ENCODE measurements at places on chromosomes 12 and 14.

DNA sequence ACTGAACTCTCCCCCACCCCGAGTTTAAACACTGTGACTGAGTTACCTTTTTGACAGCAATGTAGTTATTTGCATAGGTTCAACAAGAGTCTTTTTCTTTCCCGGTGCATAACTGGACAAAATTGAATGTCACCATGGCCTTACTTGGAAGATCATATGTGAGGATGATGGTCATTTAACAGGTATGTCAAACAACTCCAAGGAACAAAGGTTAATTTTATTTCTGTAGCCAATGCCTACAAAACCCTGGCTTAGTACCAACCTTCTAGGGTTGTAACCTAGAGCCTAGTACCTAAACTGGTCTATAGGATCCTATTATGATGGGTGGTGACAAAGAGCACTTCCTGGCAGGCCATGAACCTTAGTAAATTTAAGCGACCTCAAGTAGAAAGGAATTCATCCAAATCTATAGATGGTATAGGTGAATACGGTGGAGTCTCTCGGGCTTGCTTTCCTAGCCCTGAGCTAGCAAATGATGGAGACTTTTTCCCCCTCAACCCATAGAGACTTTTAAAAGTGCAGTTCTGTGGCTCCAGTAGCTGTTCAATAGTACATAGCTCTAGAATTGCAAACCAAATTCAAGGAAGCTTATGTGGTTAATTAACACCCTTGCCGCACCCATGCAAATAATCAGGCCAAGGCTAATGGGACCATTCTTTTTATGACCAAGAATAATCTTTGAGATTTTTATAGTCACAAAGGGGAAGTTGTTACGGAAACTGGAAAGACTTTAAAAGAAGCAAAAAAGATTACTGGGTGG is 89.0 kb downstream of the SLC38A1 start:
- no peak for DNase-seq

GRCh38 chr12:62434494-62435302 is 31.9 kb upstream of the MON2 start:
- DNase-seq = no peak

GRCh38 chr12:80625051-80625450 is 82.4 kb upstream of the MYF6 start:
- no peak for DNase-seq

GRCh38 chr14:68705741-68706283 is 87.1 kb downstream of the ZFP36L1 start:
- no peak for DNase-seq

DNA sequence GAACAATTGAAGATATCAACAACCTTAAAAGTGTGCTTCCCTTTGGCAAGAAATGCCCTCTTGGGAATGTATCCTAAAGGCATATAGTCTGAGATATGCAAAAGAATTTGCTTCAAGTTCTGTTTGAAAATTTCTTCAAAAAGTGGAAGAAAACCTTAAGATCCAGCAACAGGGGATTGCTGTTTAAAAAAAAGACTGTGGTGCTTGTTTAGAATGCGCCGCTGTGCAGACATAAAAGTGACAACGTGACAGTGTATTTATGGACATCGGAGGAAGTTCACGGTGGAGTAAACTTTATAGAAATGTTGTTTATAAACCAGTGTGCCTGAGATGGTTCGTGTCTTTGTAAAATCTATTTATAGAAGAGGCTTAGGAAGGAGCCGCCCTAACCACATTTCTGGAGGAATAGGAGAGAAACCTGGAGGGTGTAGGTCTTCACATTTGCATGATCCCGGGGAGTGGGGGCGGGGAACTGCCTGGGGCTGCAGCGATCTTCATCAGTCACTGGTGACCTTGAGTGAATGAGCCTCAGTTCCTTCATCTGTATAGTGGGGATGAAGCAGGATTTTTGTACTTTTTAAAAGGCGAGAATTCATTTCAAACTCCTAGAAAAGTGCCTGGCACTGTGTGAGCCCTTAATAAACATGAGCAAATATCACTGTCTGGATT is 27.5 kb downstream of the ADGRD1 start:
- no peak for DNase-seq

DNA sequence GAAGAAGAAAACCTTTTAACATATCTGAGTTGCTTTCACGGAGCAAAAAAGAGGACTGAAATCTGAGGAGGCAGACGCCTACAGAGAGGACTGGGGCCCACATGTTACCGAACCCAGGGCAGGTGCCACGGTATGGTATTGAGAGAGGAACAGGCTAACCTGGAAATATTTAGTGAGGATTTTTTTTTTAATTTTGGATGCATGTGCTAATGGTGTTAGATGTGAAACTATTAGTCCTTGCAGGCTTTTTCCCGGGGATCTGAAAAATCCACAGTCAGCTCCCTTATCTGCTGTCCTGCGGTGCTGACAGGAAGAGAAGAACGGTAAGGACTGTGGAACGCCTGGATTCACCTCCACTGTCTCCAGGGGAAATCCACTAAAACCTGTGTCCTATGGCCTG is 819.7 kb downstream of the TMEM121 start:
- no peak for DNase-seq

DNA sequence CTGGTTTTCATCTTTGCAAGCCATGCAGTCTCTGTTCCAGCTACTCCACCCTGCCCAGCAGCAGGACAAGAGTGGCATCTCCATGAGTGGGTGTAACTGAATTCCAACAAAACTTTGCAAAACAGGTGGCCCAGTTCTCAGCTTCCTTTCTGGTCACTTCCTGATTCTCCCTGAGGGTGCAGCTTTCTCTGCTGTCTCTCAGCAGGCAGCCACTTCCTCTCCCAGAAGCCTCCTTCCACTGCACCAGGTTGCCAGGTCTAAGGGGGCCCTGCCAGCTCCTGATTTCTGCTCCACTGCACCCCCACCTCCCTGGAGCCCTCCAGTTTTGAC is 341.0 kb upstream of the FKBP4 start:
- DNase-seq = no peak

DNA sequence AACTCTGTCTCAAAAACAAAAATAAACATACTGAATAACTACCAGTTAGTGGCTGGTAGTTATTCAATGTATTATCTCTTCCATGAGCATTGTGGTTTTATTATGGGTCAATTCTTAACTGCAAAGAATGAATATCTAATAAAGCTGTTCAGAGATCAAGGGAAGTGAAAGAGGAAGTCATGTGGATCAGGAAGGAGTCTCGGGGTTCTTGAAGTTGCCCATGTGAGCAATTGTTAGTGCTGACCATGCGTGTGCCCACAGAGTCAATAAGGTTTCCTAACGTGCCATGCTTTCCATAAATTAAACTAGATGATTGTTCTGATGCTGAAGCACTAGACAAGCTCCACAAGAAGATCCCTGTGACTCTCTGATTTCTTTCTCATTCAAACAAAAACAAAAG is 136.5 kb upstream of the CPSF6 start:
- no peak for DNase-seq

- no peak for DNase-seq
These were observed 27.0 kb upstream of the ESRRB start for GRCh38 chr14:76348898-76349297.
